ENCODE measurements at places on chromosomes 2 and 18.

DNA sequence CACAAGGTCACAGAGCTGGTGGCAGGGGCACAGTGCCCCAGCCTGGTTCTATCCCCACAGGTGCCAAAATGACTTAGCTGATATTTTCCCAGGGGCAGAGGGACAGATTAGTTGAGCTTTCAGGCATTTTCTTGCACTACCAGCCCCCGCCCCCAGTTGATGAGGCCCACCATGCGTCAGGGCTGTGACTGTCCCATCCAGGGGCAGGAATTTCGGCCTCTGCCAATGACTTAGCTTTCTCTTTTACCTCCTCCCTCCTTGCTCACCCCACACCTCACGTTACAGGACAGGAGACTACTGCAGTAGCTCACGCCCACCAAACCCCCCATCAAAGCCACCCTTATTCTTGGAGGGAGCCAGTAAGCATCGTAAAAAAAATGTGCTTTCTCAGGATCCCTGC lies 31.5 kb downstream of the MRO start:
- no peak for DNase-seq

DNA sequence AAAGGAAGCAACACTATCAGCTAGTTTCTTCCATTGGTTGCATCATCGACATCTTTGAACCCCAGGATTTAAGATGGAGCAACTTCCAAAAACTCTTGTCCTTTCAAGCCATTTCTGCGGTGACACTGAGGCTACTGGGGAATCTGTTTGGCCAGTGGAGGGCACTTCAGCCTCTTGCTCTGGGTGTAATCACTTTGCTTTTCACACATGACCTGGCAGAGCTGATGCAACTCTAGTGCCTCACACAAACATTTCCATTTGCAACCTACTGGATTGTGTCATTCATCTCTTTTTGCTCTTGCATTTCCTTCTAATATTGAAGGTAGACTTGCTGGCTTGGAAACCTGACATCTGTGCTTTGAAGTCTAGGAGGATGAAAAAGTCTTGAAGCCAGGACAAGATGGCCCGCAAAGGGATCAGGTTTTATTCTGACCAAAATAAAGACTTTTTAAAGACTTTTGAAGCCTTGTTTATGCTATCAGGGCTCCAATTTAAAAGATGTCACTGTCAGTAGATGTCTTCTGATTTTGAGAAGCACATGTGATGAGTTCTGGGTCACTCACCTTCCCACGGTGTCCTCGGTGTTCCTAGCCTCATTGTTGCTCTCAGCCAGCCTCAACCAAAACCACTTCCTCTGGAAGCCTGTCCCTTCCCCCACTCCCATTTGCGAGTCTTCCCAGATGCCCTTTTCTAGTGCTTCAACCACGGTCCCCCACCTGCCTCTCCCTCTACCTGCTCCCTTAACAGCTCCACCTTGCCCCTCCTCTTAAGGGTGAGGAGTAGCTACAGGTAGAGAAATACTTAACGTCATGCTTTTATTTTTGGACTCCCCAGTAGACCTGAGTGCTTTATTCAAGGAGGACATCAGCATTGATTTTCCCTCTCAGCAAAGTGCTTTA lies 69.7 kb upstream of the KCNE4 start:
- no peak for DNase-seq

GRCh38 chr18:473802-474201 lies 26.7 kb downstream of the COLEC12 start:
- no peak for DNase-seq

GRCh38 chr2:229104025-229104424 lies 167.1 kb downstream of the PID1 start:
- DNase-seq, result no peak

- no peak for DNase-seq
These were observed 475.1 kb downstream of the TNS1 start for GRCh38 chr2:217527590-217528202.

GRCh38 chr2:30503695-30504052 lies 56.6 kb downstream of the LCLAT1 start:
- no peak for DNase-seq

GRCh38 chr2:67251741-67252140 lies 145.4 kb upstream of the ETAA1 start:
- no peak for DNase-seq

GRCh38 chr2:216202626-216203250 lies 93.6 kb downstream of the XRCC5 start:
- DNase-seq, result no peak

DNA sequence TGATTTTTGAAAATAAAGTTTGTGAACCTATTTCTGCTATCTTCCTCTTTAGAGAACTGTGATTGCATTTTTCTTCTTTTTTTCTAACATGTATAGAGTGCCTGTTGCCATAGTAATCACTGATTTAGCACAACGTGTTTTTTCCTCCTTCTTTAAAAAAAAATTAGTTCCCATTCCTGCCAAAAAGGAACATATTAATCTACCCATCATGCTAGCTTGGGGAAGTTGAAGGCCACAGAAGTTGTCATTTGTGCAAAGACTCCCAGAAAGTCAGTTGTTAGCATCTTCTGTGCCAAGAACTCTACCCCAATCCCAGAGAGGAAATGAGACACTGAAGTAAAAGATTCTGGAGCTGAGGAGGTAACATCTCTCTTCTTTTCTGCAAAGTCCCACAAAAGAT lies 57.3 kb downstream of the SLC8A1 start:
- DNase-seq, result no peak

Measured in stimulated activated CD4-positive, alpha-beta T cell treated with anti-CD3 and anti-CD28 coated beads, Interleukin-2, amount 100 ng/mL, for 24 hours (primary cell).